Kasumi-1 (cell line): ENCODE measurements at places on chromosomes 16 and 17.

DNA sequence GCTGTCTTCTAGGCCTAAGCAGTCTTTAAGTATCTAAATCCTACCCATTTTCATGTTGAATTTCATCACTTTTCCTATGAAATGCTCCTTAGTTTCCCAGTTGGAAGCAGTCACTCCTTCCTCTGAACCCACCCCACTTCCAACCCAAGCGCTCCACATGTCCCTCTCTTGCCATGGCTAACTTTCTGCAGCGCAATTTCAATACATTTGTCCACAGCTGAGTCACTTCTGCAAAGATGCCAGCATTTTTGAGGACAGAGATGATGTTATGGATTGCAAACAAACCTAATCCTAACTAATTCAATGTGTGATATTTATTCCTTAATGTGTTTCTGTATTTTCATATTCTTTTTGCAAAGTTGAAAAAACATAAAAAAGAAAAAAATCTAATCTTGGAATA lies 71.7 kb downstream of the HLF start:
- DNase-seq: no peak

- DNase-seq: peak; percentile 52
Observed at GRCh38 chr16:27426423-27427408, 24.7 kb downstream of the IL21R start.

- DNase-seq: no peak
Observed at GRCh38 chr16:82801361-82801760, 174.6 kb downstream of the CDH13 start.

DNA sequence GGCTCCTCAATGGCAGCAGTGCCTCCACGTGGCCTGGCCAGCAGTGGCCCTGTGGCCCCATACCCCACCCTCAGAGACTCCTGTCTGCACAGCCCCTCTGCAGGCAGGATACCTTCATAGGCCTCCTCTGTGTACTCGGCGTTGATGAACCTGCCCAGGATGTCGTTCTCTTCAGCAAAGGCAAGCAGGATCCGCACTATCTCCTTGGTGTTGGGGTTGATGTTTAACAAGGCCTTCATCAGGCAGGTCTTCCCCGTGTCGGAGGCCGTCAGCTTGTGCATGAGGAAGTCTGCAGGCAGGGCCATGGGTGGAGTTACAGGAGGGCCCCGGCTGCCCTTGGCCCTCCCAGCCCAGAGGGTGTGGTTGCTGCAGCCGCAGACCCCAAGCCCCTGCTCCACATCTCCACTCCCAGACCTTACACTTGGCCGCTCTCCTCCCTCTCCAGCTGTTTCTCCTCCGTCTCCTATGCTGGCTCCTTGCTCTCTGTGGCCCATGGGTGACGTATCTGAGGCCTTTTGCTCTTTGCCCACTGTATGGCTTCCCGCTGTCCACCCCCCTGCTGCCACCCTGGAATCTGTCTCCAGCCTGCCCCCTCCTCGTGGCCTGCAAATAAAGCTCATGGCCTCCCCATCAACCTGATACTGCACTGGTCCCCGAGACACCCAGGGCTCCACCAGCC lies 15.1 kb downstream of the TRPV3 start:
- DNase-seq: no peak

DNA sequence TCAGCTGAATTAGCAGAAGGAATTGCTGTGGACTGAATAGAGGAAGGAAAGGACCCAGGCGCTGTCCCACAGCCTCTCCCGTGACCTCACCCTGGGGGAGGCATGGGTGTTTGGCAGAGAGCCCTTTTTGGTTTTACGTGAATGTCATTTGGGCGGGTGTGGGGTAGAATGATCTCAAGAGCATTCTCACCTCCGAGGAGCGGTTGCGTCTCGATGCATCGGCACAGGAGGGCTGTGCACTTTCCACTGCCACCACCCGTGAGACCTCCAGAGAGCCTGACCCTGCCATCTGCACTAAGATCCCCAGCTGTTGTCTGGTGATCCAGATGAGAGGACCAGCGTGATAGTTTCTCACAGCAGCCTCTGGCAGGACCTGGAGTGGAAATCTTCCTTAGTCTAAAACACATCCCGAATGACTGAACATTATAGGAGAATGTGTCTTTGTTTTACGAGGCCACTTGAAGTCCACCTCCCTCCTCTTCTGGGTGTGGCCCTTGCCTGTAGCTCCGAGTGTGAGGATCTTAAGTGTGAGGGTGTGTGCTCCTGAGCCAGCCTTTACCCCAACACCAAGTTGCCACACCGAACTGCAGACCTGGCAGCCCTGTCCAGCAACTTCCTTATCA lies 29.3 kb downstream of the FOXK2 start:
- DNase-seq: peak; percentile 85

GRCh38 chr17:323721-324571 lies 28.7 kb downstream of the RPH3AL start:
- no peak for DNase-seq

- no peak for DNase-seq
Observed at GRCh38 chr16:23423496-23424049, 29.4 kb downstream of the COG7 start.

DNA sequence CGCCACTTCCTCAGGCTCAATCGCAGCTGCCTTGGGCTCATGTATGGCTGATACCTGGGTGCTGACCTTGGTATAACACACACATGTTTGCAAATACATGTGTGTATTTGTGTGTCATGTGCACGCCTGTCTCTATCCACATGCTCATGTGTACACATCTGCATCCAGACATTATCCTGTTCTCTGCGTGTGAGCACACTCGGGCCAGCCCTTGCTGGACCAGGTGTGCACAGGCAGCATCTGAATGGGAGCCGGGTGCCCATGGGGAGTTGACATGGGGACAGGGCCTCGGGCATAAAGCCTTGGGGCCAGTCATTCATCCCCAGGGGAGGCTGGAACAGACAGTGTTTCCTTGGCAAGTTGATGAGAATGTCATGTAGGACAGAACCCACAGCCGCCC lies 29.1 kb upstream of the CRHR1 start:
- DNase-seq: no peak

GRCh38 chr16:2766430-2767139 lies 10.5 kb downstream of the ELOB start:
- no peak for DNase-seq

GRCh38 chr16:801584-802363 lies 1.2 kb upstream of the GNG13 start:
- no peak for DNase-seq

DNA sequence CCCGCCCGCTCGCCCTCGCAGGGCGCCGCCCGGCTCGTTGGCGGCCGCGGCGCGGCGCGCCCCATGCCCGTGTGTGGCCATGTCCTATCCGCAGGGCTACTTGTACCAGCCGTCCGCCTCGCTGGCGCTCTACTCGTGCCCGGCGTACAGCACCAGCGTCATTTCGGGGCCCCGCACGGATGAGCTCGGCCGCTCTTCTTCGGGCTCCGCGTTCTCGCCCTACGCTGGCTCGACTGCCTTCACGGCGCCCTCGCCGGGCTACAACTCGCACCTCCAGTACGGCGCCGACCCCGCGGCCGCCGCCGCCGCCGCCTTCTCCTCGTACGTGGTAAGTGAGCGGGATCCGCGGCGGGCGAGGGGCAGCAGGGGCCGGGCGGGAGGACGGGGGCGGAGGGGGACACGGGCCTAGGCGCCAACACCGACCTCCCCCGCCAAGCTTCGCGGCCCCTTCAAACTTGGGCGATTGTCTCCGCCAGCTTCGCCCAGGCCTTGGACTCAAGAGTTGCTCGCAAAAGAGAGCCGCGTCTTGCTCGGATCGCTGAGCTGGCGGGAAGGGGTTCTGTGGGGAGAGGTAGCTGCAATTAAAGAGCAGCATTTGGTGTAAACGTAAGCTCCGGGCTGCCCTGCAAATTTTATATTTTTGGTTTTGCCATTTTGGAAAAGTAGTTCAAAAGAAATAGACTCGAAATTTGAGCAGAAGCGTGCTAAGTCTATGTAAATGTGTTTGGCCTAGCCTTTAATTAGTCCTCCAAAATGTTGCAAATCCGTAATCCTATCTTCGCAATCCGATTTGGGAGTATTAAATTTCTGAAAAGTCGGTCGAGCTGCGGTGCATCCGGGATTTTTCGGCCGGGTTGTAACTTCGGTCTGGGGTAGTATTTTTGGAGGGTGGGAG lies 702 bp downstream of the IRX5 start:
- peak; percentile 26 for DNase-seq

GRCh38 chr17:75241143-75241430 lies 20.3 kb downstream of the GGA3 start:
- DNase-seq: no peak

- peak; percentile 39 for DNase-seq
Observed at GRCh38 chr16:3020247-3020603, at the start of gene TNFRSF12A. TNFRSF12A (plus strand) TSS chr16:3020368; CDS start chr16:3020398, 30 bp downstream.

GRCh38 chr16:70689970-70690891 lies 4.4 kb upstream of the MTSS2 start:
- DNase-seq: no peak

- no peak for DNase-seq
Observed at GRCh38 chr17:73340093-73340596, 28.3 kb upstream of the CDC42EP4 start.

GRCh38 chr17:41784207-41784744 lies 2.2 kb downstream of the JUP start:
- peak; percentile 79 for DNase-seq

DNA sequence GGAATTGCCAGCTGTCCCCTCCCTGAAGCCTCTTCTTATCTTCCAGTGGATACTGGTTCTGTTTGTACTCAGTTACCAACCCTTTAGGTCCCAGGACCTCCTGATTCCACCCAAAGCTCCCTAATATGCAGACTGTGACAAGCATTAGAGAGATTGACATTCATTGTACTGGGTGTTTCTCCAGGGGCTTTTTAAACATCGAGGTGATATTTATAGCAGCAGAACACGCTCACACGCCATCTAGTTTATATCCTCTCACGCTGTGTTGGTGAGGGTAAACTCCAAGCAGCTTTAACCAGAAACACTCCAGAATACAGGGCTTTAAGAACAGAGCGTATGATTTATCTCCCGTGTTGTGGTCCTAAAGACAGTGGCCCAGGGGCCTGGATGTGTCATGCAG lies 238.4 kb downstream of the IRF8 start:
- no peak for DNase-seq

DNA sequence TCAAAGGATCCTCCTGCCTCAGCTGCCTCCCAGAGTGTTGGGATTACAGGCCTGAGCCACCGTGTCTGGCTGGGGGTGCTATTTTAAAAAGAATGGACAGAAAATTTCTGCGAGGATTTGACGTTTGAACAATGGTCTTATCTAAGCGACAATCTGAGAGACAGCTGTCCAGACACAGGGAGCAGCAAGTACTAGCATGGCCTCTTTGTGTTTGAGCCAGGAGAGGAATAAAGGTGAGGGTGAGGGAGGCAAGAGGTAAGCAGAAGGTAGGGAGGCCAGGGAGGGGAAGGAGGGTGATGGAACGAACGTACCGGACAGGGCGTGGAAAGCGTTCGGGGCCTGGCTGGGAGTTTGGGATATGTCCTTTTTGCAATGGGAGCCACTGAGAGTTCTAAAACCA lies 59.2 kb downstream of the PITPNC1 start:
- no peak for DNase-seq

DNA sequence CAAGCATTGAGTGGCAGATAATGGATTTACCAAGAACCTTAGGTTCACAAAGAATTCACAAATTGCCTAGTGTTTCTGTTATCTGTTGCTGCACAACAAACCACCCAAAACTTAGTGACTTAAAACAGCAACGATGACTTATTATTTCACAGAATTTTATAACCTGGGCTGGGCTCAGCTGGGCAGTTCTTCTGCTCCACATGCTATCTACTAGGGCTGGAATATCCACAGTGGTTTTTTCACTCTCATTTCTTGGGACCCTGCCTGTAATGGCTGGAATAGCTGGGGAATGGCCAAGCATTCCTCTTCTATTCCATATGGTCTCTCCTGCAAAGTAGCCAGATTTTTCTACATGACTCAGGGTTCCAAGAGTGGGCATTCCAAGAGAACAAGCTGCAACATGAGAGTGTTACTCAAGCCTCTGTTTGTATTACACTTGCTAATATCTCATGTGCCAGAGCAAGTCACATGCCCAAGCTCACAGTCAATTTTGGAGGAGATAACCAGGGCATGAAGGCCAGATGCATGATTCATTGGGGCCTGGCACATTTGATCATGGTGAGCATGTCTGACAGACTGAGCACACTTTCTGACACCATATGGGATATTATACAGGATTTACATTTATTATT lies 4.9 kb upstream of the PSMD7 start:
- no peak for DNase-seq

DNA sequence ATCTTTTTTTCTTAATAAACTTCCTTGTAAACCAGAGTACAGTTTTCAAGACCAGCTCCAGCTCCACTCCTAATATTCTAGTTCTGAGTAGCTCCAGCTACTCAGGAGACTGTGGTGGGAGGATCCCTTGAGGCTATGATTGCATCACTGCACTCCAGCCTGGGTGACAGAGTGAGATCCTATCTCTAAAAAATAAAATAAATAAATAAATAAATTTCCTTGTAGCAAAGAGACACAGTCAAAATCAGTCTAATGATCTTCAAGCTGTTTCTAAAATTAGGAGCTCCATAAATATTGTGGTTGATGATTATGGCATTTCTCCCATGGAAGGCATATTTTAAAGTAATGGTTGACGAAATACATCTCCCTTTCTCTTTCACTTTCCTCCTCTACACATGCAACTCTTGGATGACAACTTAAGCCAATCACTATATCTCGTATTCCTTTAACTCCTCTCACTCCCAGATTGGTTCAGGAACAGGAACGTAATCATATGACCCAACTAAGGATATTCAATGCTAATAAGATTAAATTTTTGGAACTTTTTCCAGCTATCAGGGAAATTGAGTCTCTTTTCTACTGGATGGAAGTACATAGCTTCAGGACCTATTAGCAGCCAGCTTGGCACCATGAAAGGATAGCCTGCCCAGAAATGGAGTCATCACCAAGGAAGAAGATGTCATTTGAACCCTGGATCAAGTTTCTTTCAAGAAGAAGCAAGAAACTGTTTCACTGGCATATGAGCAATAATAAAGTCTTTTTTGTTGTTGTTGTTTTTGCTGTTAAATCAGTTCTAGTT lies 42.1 kb upstream of the TAOK1 start:
- no peak for DNase-seq

- no peak for DNase-seq
Observed at GRCh38 chr16:53614346-53614745, 89.3 kb downstream of the RPGRIP1L start.

DNA sequence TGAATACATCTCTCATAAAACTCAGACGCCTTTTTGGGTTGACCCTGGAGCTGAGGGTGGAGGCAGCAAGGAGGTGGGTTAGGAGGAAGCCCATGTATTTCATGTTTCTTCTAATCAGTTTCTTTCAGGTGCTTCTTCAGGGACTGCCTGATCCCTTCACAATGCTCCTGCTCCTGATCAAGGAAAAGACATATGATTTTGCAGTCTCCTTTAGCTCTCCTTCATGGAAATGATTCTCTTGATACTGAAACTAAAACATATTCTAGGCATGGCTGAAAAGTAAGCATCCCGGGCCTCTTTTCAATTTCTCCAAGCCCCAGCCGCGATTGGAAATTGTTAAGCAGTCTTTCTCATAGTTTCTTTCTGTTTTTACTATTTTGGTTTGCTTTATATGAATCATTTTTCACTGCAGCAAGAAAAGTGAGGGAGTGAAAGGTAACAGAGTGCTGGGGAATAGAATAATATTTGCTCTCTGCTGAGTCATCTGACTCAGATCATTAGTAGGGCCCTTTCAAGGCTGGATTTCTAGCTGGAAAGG lies 730.7 kb downstream of the CDH11 start:
- no peak for DNase-seq
